ENCODE measurements at places on chromosomes 2 and 18. TPM values are rescaled to one million over a fixed set of nuclear protein-coding genes. Genes with fewer than 3 reads are reported as not detected.

Gene PJVK
- total RNA-seq: 1.4 TPM

Gene SMYD1
- total RNA-seq: not detected

Gene NT5C1B
- total RNA-seq: not detected

Gene GAL3ST2
- total RNA-seq: not detected

Gene UGT1A4
- not detected for total RNA-seq

Gene EFR3B
- total RNA-seq: 0.18 TPM

Gene KIAA2012
- not detected for total RNA-seq

Gene GREB1
- 0.18 TPM for total RNA-seq

Gene CAPN14
- total RNA-seq: under 0.01 TPM

Gene EFEMP1
- total RNA-seq: 37.8 TPM

Gene UGT1A10
- total RNA-seq: not detected

Gene ALPP
- total RNA-seq: not detected

Gene ARHGAP15
- total RNA-seq: not detected

Gene DES
- total RNA-seq: 83.3 TPM

Gene TDRD15
- total RNA-seq: not detected

Gene CNTNAP5
- not detected for total RNA-seq

Gene HRH4
- not detected for total RNA-seq

Gene GALR1
- not detected for total RNA-seq

Gene MARCHF4
- 2.6 TPM for total RNA-seq

Measured in myometrial cell (primary cell).